Tibial artery (tissue), 4 donors: ENCODE measurements at places on chromosomes 16 and 17.

DNA sequence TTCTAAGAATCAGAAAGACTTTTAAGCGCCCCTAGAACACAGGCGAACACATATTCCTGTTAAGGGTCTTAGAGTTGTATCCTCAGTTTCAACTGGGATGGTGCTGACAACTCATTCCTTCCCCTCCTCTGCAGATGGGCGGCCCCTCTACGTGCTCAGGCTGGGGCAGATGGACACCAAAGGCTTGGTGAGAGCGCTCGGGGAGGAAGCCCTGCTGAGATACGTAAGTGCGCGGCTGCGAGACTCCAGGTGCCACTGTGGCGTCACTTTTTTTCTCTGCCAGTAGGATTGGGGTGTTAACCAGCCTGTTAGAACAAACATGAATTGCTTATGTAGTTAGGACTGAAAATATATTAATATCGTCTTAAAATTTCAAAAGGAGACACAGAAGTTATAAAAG is 62.7 kb downstream of the SEC14L1 start:
- DNase-seq = no peak

GRCh38 chr17:12727881-12728280 is 61.4 kb upstream of the ARHGAP44 start:
- no peak for DNase-seq

DNA sequence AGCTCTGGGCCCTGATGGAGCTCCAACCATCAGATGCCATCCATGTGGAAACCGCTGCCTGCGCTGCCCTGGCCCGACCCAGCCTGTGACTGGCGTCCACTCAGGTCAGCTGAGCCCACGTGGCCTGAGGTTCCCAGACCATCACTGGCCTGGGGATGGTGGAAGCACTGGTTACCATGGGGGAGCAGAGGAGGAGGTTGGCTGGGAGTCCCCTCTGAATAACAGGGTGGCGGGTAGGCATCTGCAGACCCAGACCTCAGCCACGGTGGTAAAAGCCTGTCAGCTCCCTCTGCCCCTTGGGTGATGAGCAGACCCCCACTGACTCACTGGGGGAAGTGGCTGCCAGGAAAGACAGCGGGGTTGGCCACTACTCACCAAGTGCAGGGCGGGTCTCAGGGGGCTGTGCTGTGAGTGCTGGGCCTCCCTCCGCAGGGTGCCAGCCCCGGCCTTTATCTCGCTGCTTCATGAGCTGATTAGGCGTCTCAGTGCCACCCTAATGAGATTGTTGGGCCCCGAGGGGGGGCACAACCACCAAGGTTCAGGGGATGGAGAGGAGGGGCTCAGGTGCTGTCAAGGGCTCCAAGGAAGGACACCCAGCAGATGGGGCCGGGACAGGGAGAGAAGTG is at the start of gene PDE6G:
Gene PDE6G (minus strand): TSS at position 425 of the 626 bp plus-strand sequence. CDS start 3,237 bp downstream, outside the sequence.
- no peak for DNase-seq

GRCh38 chr16:11005611-11005975 is 61.2 kb downstream of the CLEC16A start:
- no peak for DNase-seq

DNA sequence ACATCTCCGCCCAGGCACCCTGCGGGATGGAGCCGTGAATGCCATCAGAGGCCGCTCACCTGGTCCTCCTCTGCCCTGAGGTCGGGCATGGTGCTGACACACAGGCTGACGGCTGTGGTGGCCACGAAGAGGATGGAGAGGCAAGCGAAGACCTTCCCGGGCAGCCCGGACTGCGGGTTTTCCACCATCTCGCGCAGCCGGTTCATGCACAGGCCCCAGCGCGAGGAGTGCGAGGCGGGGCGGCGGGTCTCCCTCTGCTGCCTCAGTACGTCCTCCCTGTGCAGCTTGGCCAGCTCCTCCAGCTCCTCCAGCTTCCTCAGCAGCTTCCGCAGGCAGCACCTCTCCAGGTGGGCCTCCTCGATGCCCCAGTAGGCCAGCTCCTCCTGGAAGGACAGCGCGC is 3.1 kb downstream of the KCNG4 start:
- DNase-seq = no peak

- DNase-seq = no peak
Observed at GRCh38 chr16:50490828-50491227, 57.4 kb upstream of the NKD1 start.

- DNase-seq = peak; percentile 78
Observed at GRCh38 chr17:17303010-17303846, at the start of gene NT5M. TSS of gene NT5M (plus strand) at chr17:17303373. CDS start at chr17:17303551, 178 bp downstream.

DNA sequence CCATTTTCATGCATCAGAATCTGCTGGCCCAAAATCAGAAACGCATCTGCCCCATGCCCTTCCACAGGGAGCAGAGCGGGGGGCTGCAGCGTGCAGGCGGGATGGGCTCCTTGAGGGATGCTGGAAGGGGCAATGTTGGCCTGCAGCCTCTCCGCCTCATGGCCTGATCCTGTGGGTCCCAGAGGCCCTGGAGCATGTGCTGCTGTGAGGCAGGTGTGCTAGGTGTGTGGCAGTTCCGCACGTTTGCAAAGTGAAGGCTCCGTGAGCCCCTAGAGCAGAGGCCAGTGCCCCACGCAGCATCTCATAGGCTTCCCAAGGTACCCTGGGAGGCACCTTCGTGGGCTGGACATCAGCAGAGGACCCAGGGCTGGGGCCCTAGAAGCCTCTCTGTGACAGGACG is 36.4 kb upstream of the CDH15 start:
- no peak for DNase-seq

DNA sequence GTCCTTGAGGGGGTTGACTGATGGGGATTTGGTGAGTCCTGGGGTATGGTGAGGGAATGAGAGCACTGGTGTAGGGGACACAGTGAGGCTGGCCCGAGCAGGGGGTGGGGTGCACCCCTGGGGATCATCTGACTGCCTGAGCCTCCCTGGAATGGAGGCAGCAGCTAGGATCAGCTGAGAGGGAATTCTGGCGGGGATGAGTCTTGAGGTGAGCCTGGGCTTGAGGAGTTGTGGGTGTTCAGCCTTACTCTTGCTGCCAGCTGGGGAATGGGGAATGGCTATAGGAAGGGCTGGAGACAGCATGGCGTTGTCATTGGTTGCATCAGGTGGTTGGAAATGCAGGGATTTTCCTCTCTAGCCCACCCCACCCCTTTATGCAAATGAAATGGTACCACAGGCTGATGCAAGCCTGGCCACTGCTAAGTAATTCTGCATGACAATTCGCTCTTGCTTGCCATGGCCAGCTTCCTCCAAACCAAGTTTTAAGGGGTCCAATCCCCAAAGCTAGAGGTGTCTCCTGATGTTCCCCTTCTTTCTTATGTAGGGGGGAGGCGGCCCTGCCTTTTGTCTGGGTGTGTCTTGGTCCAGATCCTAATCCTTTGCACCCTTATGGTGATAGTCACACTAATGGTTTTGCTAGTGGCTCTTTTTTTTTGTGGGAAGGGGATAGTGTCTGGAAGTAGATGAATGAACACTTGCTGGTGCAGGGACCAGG is 7.5 kb downstream of the NFE2L1 start:
- DNase-seq = no peak

DNA sequence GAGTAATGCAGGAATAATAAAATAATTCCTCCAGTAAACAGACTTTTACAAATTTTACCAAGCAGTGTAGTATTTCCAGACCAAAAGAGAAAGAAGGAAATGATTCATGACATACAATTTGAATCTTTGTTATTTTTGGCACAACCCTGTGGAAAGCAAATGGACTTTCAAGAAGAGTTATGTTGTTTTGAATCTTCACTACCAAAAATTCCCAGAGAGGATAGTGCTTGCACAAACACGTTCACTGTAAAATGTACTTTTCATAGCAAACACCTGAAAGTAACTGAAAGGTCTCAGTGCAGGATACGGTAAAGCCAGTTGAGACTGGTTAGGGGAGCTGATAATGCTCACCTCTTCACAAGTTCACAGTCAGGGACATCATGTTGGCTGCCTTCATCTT is 107.1 kb downstream of the USP22 start:
- no peak for DNase-seq

DNA sequence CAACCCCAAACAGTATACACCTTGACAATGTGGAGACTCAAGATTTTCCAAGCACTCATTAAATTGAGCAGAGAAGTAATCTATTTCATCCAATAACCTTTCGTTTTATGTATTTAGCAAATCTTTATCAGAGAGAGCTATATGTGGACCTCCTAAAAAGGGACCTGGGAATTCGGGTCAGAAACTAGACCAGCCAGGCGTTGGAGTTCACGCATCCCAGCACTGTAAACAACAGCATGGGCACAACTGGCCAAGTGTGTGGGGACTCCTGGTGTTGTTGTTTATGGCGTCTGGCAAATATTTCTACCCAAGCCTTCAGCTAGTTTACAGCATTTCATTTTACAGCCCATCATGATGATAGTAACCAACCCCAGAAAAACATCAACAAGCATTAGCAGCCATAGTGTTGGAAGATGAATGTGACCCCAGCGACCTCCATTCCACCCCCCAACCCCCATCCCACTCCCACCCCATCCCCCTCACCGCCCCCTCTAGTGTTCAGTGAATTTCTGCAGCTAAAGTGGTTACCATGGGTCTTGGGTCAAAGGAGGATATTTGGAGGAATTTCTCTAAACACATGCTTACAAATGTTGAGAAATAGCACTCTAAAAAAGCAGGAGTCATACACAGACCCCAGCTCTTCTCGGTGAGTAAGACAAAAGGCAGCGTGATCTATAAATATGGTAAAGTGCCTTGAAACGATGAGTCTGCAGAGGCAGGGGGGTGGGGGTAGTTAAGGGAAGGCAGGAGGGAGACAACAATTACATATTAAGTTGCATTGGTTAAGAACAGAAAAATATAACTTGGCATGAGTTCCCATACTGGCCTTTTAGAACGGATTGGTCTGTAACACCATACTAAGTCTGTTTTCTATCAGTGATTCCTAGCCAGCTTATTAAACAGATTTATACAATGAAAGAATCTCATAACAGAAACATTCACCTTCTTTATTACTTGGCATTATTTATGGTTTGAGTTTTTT is 91.4 kb upstream of the TBX2 start:
- no peak for DNase-seq

DNA sequence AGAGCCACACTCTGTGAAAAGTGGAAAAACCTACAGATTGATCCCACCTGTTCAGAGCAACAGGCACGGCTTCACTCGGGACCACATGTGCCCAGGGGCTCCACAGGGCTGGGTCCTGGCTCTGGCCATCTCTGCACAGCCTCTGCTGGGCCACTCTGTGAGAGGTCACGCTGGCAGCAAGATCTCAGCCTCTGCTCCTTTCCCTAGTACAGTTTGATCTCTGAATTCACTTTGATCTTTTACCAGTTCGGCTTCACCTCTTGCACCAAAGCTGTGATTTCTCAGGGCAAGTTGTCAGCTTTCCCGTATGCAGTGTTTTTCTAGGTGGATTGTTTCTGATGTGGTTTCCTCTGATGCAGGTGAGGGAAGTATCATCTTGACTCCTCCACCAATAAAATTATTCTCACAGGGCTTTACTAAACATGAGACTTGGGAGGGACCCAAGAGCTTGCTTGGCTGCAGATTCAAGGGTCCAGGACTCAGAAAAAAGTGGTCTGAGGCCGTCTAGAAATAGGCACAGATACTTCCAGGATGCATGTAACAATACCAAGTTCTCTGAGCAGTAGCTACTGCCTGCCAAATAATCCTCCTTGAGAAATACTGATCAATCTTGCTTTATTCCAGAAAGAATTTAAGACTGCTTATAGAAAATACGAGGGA is 24.0 kb upstream of the ALDH3A1 start:
- no peak for DNase-seq

DNA sequence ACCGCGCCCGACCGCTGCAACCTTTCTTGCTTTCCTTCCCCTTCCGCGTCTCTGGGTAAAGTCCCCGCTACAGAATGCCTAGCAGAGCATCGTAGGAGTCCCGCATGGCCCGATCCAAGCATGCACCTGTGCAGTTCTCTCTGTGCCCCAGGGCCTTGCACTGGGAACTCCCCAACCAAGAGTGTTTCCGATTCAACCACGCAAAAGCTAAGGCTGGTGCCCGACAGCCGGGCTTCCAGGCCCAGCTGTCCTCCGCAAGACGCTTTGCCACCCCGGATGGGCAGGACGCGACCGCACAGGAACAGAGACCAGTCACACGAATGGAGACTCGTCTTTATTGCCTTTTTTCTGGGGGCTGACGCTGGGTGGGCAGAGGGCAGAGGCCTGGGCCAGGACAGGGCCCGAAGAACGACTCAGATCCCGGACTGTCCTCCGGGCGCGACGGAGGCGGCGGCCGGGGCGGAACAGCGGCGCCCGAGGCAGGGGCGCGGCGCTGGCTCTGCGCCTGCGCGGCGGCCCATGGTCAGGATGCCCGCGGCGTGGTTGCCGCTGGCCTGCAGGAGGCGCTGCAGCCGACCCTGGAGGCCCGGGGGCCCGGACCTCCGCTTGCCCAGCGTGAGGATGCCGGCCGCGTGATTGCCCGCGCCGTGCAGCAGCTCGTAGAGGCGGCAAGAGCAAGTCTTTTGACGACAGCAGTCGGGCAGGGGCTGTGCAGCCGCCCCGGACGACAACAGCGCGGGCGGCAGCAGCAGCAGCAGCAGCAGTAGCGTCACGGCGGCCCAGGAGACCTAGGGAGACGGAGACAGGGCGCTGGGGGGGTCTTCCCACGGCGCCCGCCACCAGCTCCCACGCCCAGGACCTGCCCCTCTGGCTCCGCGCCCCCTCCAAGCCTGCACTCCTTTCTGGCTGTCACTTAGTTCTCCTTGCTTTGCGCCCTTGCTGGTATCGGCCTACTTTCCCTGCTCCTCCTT is 1.2 kb downstream of the HCRT start:
- DNase-seq = peak; percentile 48

GRCh38 chr17:15446036-15446435 is 21.4 kb downstream of the CDRT4 start:
- no peak for DNase-seq

- peak; percentile 72 for DNase-seq
Observed at GRCh38 chr17:19448341-19449268, 37.6 kb downstream of the RNF112 start.

DNA sequence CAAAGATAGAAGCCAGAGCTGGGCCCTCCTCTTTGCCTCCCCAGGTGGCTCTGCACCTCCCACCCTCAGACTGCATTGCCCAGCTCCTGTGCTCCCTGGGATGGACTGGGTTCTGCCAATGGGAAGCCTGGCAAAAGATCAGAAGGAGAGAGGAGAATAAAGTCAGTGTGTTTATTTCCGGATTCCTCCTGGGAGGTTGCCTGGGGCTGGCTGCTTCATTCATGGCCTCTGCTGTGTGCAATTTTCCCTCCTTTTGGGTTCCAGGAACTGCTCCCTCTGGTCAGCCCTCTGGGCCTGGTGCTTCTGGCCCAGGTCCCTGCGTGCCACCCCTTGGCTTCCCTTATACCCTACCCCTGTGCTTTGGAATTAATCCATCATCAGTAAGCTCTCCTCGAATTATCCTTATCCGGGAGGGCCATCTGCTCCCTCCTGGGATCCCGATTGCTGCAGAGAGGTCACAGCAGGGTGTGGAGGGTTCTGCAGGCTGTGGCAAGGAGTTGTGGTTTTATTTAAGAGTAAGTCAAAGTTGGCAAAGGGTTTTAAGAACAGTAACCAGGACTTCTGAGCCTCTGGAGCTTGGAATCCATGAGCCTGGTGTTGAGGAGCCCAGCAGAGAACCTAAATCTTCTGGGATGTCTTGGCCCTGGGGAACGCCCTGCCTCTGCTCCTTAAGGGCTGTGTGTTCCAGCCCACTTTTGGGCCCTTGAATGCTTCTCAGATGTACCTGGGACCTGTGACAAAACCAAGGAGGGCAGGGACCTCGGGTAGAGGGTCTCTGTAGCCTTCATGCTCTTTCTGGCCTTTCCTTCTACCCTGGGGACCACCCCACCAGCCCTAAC is 8.2 kb upstream of the MMP2 start:
- DNase-seq = peak; percentile 76

GRCh38 chr16:8452941-8453340 is 137.4 kb downstream of the TMEM114 start:
- DNase-seq = no peak

- no peak for DNase-seq
Observed at GRCh38 chr16:1580256-1580655, 31.6 kb downstream of the IFT140 start.

- DNase-seq = no peak
Observed at GRCh38 chr17:58236394-58236793, 2.0 kb upstream of the LPO start.
